A549 treated with AZD2906 at 1 μM for 4 hours (cell line): ENCODE measurements at places on chromosomes 7 and 10. TPM values are rescaled to one million over a fixed set of nuclear protein-coding genes. Genes with fewer than 3 reads are reported as not detected.

The BNIP3 gene
- total RNA-seq, result 38.9 to 44.5 TPM (median 43.4 TPM) in 5 replicates

The C10orf62 gene
- total RNA-seq, result 0.08 to 0.17 TPM (median 0.09 TPM) in 5 replicates

The DGKB gene
- not detected in 5 replicates for total RNA-seq

The BICC1 gene
- total RNA-seq, result 17.0 to 25.8 TPM (median 18.2 TPM) in 5 replicates

The FAM20C gene
- 37.7 to 51.4 TPM (median 49.1 TPM) in 5 replicates for total RNA-seq

The RTKN2 gene
- total RNA-seq, result 0.75 to 1.0 TPM (median 0.85 TPM) in 5 replicates

The MYOZ1 gene
- 0.06 TPM in 1 of 5 replicates, not detected in the others for total RNA-seq

The PRF1 gene
- 0.03 TPM in 1 of 5 replicates, not detected in the others for total RNA-seq

The SYT15B gene
- total RNA-seq, result 3.1 to 4.0 TPM (median 3.6 TPM) in 5 replicates

The HYAL4 gene
- 0.05 TPM in 1 of 5 replicates, not detected in the others for total RNA-seq

The IFIT2 gene
- total RNA-seq, result 1.2 to 2.4 TPM (median 1.9 TPM) in 5 replicates

The STEAP1B gene
- 0.07 to 0.19 TPM (median 0.12 TPM) in 4 of 5 replicates, not detected in the other for total RNA-seq

The CALHM1 gene
- 0.02 TPM in 1 of 5 replicates, not detected in the others for total RNA-seq

The RSBN1L gene
- total RNA-seq, result 7.0 to 10.5 TPM (median 7.5 TPM) in 5 replicates

The DUSP5 gene
- total RNA-seq, result 105 to 145 TPM (median 121 TPM) in 5 replicates

The PRR15 gene
- total RNA-seq, result 4.6 to 7.2 TPM (median 5.2 TPM) in 5 replicates

The NKX1-2 gene
- total RNA-seq, result 0.02 to 0.05 TPM (median 0.03 TPM) in 5 replicates

The CTAGE4 gene
- total RNA-seq, result 0.06 TPM in 1 of 5 replicates, not detected in the others

The SMKR1 gene
- total RNA-seq, result 7.4 to 8.4 TPM (median 7.8 TPM) in 5 replicates

The POM121 gene
- 37.3 to 39.9 TPM (median 38.1 TPM) in 5 replicates for total RNA-seq

The NODAL gene
- total RNA-seq, result not detected in 5 replicates
